ENCODE measurements at places on chromosomes 11 and 22. TPM values are rescaled to one million over a fixed set of nuclear protein-coding genes. Genes with fewer than 3 reads are reported as not detected.

- H3K4me3 ChIP-seq: no peak overlapping the region
- no peak for DNase-seq
- no peaks in the 10 kb centered on the region for H3K4me1 ChIP-seq
- no peak overlapping the region for H3K27ac ChIP-seq
- H3K27me3 ChIP-seq: no peaks in the 10 kb centered on the region
- no peaks in the 10 kb centered on the region for H3K36me3 ChIP-seq
These were observed 921.9 kb upstream of the TENM4 start for GRCh38 chr11:80362563-80363340.

- H3K4me1 ChIP-seq: peaks cover 43% of the 10 kb centered on the region
- H3K27me3 ChIP-seq: peaks cover 23% of the 10 kb centered on the region
- H3K36me3 ChIP-seq: no peaks in the 10 kb centered on the region
- peak overlapping the region; percentile 66 for H3K4me3 ChIP-seq
- peak overlapping the region; percentile 90 for H3K27ac ChIP-seq
- DNase-seq: no peak
These were observed 673 bp upstream of the SHANK2 start for GRCh38 chr11:71252770-71253730.

- H3K36me3 ChIP-seq: no peaks in the 10 kb centered on the region
- DNase-seq: no peak
- H3K27me3 ChIP-seq: no peaks in the 10 kb centered on the region
- no peak overlapping the region for H3K4me3 ChIP-seq
These were observed 6.4 kb upstream of the CCDC88B start for GRCh38 chr11:64333556-64333955.

Gene INS
- not detected for total RNA-seq

Gene KRTAP5-11
- total RNA-seq: not detected

Gene SLC22A8
- total RNA-seq: not detected
